ENCODE measurements at places on chromosomes 3 and 15. TPM values are rescaled to one million over a fixed set of nuclear protein-coding genes. Genes with fewer than 3 reads are reported as not detected.
A peak's percentile ranks its signal among the peaks of the same experiment; 100 is the strongest.

- DNase-seq: peak; percentile 57
Measured at GRCh38 chr15:51801391-51801835, 28.0 kb upstream of the TMOD3 start.

DNA sequence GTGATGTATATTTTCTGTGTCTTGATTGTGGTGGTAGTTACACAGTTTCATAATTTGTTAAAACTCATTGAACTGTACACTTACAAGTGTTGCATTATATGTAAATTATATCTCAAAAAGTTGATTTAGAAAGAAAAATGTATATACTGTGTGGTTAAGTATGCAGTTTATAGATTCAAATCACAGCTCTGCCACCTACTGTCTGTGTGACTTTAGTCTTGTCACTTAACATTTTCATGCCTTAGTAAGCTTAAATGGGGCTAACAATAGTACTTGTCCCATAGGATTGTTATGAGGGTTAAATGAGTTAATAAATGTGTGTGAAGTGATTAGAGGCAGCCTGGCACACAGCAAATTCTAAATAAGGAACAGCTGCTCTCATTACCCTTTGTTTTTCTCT, 120.9 kb upstream of the P2RY1 start:
- peak; percentile 10 for DNase-seq

- DNase-seq: no peak
Measured at GRCh38 chr15:45364271-45364670, 14.1 kb downstream of the GATM start.

DNA sequence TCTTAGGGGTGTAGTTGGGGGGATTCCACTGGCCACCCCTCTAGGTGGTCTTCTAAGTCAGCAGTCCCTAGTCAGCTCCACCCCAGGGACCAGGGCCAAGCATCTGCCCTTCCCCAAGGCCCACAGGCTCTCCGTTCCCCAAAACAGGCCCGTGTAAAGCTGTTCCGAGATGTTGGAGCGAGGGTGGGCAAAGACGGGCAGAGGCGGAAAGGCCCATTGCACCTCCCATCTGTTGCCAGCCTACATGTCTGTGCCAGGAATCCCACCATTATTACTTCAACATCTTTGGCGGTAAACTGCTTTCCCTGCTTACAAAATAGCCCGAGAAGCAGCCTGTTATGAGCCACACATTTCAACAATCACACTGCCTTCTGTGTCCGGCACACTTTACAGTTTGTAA, 1.9 kb upstream of the ATP2B2 start:
- no peak for DNase-seq

- DNase-seq: no peak
Measured at GRCh38 chr3:196641333-196642054, 2.0 kb downstream of the NRROS start.

Gene CDCP1
- 3.6 TPM for polyA plus RNA-seq

DNA sequence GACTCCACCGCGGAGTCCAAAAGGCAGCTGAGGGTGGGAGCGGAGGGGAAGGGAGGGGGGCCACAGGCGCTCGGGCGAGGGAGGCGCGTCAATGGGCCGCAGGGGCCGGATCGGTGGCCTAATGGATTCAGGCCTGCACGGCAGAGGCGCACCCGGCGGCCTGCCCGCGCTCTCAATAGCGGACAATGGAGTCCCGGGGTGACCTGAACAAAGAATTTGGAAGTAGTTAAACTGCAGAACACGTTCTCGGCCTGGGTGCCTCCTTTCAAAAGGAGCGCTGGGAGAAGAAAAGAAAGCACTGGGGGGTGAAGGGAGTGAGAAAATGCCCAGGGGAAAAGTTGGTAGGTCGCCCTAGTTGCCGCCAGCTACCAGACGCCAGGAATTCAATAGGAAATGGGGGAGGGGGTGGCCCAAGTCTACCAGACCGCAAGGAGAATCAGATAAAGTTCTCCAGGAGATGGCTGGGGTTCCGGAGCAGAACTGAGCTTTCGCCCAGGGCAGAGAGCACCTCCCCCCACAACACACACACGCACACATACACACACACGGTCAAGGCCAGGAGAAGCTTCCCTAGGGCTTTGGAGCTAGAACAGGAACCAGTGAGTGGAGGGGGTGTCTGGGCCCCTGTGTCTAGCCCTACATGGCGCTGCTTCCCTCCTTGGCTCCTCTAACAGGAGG, 25.8 kb upstream of the POLG start:
- DNase-seq: no peak

DNA sequence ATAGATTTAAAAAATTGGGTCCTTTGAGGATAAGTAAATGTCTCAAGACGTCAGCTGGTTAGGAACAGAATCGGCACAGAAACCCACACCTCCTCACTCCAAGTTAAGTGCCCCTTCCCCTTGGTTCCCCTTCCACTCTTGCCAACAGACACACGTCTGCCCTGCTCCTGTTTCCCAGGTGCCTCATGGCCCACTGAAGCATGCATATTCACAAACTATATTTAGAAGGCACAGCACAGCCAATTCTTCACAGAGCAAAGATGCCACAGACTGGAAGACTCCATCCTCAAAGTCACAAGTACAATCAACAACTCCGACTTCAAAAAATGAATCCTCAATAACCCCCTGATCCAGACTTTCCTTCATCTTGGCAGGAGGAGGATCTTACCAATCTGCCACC, 295.4 kb upstream of the NR2F2 start:
- no peak for DNase-seq

Gene IGDCC3
- not detected for polyA plus RNA-seq

Gene PSTPIP1
- 39.6 TPM for polyA plus RNA-seq

Measured in lung (tissue), 17 donors.